NCI-H524 (cell line): ENCODE measurements at places on chromosomes 3 and 15.

DNA sequence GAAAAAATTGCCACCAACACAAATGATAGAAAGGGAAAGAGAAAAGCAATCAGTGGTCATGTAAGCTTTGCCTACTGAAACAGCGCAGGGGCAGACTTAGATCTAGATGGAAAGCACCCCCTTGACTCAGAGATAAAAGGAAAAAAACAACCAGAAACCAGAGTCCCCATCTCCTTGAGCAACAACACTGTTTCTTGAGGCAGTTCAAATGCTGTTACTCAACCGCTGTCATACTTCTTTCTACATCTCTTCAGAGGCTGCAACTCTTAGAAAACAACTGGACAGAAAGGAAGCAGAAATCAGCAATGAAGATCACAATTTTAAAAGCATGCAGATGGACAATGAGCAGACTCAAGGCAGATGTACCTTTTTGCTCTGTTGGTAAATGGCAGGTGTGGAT is 36.5 kb downstream of the FSIP1 start:
- no peak for DNase-seq

DNA sequence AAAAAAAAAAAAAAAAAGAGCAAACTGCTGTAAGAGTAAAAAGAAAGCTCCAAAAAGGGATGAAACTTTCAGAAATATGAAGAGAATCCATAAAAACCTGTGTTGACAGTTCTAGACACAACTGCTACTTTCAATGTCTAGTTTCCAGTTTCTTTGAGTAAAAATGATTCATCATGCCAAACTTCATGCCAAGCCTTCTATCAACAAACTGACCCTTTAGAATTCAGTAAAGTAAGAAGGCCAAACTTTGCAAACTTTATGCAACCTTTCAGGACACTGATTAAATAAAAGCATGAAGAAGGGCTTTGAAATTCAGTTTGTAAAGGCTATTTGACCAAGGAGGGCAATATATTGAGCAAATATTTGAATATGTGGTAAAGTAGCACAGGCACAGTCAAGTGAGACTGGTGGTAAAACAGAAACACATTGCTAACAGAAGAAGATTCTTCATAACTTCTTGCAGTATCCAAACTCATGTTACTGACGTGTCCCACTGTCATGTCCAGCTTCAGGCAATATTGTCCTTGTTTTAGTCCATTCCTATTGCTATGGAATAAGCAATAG is 56.3 kb upstream of the CFAP20DC start:
- no peak for DNase-seq

GRCh38 chr15:79099692-79100091 is 9.1 kb upstream of the RASGRF1 start:
- no peak for DNase-seq

DNA sequence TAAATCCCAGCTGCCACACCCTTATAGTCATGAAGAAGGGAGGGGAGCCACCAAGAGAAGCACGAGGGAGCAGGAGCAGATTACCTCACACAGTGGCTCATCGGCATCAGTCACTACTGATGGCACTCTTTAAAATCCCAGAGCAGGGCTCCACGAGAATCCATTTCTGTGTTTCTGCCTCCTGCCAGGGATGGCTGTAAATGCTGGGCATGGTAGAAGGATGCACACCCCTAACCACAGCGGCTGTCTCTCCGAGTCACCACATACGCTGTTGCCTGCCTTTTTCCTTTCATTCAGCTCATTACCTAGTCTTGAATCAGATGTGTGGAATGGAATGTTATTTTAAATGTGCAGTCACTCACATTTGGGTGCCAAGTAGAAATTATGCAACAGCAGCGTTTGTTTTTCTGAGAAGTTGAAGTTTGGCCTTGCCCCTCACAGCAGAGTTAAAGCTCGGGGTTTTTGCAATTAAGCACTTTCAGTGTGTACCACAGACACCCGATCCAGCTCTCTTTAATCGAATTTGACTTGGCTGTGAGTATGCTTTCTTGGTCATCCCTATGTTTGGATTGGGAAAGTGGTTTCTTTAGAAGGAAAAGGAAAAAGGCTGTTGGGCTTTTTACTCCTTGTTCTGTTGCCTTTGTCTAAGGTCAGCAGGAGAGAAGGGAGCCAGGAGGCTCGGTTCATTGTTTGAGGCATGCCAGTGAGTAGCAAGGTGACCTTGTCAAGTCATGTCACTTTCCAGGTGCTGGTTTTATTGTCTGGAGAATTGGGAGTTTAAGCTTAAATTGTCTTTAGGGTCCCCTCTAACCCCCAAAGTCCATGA is 284.2 kb upstream of the TPM1 start:
- DNase-seq, result no peak

DNA sequence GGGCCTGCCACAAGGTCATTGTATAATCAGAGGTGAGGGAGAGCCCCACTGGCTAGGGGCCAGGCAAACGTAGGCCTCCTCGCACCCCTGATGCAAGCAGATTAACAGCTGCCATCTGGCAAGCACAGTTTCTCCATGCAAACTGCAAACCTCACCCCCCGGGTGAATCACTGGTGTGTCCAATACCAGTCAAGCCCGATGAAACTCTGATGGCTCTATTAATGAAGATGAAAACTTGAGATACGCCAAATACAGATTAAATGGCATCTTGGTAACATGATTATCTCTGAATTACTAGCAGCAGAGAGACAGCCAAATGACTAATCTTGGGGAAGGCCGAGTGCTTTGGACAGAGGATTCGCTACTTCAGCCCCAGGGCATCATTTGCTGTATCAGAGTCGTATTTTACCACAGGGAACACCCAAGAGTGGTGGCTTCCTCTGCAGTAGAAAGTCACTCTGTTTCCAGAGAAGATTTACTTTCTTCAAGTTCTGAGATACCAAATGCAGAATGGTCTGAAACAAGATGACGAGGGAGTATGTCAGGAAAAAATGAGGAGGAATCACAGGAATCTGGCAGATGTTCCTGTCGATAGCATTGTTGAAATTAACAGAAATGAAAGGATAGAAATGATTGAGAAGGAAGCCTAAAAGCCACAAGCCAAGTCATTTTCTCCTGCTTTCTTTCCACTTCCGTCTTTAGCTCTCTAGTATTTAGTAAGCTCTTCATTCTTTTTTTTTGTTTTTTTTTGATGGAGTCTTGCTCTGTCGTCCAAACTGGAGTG is 96.2 kb upstream of the NR2F2 start:
- peak; percentile 96 for DNase-seq

DNA sequence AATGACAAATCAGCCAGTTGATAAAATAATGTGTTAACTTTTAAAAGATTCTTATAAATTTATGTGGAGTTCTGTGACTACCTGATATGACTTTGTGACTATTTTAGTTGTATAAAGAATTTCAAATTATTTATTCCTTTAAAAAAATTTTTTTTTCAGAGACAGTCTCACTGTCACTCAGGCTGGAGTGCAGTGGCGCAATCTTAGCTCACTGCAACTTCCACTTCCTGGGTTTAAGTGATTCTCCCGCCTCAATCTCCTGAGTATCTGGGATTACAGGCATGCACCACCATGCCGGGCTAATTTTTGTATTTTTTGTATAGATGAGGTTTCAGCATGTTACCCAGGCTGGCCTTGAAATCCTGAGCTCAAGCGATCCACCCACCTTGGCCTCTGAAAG is 48.5 kb downstream of the MBNL1 start:
- no peak for DNase-seq

DNA sequence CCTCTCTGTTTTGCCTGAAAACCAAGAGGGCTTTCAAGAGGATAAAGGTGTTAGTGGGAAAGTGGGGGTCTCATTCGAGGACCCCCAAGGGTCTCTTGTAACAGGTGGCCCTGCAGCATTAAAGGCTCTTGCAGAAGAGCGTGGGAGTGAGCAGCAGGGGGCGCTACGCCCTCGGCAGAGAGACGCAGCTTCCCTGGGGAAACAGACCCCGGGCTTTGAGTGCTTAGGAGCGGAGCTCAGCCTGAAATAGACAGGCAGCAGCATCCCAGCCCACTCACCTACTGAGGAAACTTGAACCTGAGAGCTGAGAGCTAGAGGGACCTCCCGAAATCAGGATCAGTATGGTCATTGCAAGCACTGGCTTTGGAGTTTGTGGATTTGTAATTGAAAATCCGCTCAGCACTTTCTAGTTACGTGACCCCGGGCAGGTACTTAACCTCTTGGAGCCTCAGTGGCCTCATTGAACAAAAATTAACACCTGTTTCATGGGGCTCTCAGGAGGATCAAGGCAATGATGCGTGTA is 25.7 kb downstream of the RPLP1 start:
- DNase-seq, result peak; percentile 86

DNA sequence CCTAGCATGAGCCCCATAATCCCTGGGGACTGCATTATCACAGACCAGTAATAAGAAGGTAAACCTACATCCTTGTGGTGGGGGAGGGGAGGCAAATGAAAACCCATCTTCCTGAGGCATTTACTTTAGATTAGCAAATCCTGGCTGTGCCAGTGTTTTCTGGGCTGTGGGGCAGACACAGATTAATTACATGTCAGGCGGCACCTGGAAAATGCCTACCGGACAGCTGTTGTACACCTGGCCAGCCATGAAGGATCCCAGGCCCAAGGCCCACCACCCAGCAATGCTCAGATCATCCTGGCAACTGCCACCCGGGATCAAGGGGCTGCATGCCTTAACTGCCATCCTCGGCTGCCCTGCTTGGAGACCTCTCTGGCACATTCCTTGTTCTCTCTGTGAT is 59.1 kb upstream of the RASA2 start:
- no peak for DNase-seq

DNA sequence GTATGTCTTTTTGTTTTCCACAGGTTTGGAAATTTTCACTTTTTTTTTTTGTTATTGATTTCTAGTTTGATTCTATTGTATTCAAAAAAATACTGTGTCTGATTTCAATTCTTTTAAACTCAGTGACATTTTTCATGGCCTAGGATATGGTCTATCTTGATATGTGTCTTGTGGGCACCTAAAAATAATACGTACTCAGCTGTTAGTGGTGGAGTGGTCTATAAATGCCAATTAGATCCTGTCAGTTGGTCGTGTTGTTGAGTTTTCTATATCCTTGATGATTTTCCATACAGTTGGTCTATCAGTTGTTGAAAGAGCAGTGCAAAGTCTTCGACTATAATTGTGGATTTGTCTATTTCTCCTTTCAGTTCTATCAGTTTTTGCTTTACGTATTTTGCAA is 61.7 kb downstream of the LSM3 start:
- DNase-seq, result no peak

GRCh38 chr3:124322966-124323365 is 331.0 kb upstream of the ROPN1 start:
- no peak for DNase-seq

DNA sequence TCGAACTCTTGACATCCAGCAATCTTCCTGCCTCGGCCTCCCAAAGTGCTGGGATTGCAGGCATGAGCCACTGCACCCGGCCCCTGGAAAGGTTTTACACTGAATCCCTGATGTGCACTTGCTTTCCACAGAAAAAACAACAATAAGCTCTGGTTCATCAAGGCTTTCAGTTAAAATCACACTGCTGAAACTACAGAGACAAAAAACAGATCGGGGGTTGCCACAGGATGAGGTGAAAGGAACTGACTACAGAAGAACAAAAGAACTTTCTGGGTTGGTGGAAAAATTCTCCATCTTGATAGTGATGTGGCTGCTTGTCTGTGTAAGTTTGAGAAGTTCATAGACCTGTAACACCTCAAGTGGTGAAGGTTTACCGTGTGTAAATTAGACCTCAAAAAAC is 2.9 kb downstream of the RAB43 start:
- no peak for DNase-seq

- DNase-seq, result no peak
Observed at GRCh38 chr3:170487031-170487430, 68.4 kb downstream of the CLDN11 start.

- no peak for DNase-seq
Observed at GRCh38 chr3:60728006-60728405, 523.2 kb downstream of the FHIT start.

GRCh38 chr3:146148468-146148931 is 12.5 kb downstream of the PLOD2 start:
- no peak for DNase-seq

- DNase-seq, result peak; percentile 24
Observed at GRCh38 chr3:39101022-39101689, 6.3 kb downstream of the GORASP1 start.

GRCh38 chr15:38726187-38726586 is 161.6 kb upstream of the RASGRP1 start:
- no peak for DNase-seq
